ENCODE measurements at places on chromosomes 3 and 15.

DNA sequence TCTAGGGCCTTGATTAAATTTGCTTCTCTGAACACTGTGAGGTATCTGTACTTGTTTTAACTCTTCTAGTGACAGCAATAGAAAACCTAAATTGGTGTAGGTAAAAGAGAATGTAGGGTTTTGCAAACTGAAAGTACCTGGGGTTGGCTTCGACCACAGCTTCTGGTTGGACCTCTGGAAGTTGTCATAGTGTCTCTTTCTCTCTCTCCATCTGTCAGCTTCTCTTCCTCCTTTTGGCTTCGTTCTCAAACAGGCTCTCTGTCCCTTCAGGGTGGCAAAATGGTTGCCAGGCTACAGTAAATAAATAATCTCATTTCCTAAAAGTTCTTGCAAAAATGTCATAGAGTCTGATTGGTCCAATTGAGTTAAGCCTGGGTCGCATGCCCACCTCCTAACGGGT, 149.3 kb upstream of the CTDSPL start:
- DNase-seq = no peak

- no peak for DNase-seq
Observed at GRCh38 chr3:72376956-72377710, 471.1 kb downstream of the SHQ1 start.

DNA sequence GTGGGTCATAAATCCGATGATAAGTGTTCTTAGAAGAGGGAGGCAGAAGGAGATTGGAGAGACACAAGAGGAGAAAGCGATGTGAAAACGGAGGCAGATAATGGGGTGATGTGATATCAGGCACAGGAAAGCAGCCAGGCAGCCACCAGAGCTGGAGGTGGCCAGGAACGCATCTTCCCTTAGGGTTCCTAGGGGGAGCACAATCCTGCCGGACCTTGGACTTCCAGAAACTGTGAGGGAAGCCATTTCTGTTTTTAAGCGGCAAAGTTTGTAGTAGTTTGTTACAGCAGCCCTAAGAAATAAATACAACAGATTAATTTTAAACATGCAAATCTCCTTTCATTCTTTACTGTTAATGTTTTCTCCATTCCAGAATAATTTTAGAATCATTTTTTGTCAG, 259.9 kb upstream of the TMC3 start:
- no peak for DNase-seq

DNA sequence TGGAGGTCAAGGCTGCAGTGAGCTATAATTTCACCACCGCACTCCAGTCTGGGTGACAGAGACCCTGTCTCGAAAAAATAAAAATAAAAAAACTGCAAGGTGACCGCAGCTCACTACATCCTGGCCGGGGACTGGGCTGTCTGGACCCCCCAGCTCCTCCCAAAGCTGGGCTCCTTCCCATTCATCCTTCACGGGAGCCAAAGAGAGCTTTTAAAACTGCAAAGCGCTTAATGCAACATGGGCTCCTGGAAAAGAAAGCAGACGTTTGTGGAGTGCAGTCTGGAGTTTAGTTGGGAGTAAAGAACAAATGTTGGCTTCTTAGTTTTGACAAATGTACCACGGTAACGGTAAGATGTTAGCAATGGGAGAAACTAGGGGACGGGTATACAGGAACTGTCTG, 12.1 kb downstream of the PLXND1 start:
- no peak for DNase-seq

DNA sequence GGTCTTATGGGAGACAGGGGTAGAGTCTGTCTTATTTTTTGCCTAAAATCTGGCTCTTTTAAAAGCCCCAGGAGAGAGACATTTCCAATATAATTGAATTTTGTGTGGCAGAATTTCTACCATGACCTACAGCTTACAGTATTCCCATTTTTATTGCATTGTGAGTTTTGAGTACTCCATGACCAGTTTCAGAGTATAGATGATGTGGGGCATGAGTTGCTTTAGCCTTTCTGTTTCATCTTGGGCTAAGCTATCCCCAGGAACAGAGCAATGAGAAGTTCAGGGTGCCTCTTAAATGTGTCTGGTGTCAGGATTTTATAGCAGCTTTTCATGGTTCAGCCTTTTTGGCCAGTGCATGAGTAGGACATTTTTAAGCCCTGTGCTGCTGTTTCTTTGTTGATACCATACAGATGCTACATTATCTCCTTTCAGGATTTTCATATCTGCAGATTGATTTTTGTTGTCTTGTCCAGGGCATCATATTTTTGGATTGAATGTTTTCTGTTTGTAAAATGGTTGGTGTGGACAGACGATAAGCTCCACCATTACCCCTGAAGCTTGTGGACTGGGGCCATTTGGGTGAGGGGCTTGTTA, 3.5 kb downstream of the ABHD2 start:
- DNase-seq = no peak

DNA sequence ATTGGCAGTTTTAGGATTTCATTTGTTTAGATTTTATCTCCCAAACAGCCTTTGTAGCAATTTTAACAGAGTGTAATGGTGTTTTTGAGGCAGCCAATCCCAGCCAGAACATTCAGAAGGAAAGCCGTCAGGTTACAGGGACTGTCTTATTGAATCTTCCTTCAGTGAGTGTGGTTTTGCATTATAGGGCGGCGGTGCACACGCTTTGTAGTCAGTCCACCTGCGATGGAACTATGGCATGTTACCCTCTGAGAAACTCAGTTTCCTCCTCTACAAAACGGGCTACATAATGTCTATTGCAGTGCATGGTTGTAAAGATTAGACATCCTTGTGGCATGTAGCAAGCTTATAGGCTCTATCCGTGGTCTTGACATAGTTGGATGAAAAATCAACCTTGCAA, 1.0 kb downstream of the LRRC28 start:
- DNase-seq = no peak

DNA sequence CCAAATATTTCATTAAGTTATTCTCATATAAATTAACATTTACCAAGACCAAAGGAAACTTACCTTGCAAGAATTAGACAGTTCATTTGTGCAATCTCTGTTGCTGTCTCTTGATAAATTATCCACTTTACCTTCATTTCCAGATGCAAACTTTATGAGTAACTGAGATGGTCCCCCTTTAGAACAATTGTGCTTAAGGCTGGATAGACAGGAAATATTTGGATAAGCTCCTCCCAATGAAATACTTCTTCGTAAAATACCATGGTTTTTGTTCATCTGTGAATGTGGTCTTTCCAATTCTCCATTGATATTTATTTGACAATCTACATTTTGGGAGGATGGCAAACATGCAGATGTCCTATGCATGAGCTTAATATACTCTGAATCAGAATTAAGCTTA, 78.2 kb downstream of the NEDD4 start:
- DNase-seq = no peak

DNA sequence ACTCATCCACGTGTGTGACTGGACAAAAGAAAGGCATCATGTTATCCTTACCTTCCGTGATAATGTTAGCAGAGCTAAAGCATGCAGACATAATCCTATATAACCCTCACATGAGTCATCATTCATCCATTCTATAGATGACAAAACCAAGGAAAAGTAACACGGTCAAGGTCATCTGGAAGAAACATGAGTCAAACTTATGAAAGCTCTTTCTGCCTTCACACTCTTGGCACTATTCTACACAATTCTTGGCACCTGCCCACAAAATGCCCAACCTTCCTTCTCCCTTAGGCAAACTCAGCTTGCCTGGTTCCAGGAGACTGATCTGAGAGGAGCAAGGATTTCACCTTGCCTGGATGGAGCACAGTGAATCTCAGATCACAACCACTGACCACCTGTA, 66.9 kb downstream of the PRICKLE2 start:
- no peak for DNase-seq

GRCh38 chr3:186722457-186722856, 5.3 kb downstream of the KNG1 start:
- no peak for DNase-seq

DNA sequence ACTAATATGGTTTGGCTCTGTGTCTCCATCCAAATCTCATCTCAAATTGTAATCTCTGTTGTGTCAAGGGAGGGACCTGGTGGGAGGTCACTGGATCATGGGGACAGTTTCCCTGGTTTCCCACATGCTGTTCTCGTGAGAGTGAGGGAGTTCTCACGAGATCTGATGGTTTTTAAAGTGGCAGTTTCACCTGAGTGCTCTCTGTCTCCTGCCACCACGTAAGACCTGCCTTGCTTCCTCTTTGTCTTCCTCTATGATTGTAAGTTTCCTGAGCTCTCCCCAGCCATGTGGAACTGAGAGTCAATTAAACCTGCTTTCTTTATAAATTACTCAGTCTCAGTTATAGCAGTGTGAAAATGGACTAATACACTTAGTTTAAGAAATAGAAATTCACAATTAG, 228.9 kb downstream of the CD47 start:
- no peak for DNase-seq

DNA sequence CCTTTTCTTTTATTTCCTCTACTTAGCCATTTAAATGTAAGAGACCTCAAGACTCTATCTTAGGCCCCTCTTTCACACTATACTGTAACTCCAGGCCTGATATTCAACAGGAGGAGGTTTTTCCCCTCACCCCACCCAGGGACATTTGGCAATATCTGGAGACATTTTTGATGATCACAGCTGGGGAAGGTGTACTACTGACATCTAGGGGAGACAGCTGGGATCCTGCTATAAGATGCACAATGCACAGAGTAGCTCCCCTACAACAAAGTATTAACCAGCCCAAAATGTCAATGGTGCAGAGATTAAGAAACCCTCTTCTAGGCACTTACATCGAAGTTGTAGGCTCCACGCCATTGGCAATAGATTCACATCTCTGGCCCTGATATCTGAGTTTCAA, 517.5 kb upstream of the UBE2E2 start:
- DNase-seq = no peak

DNA sequence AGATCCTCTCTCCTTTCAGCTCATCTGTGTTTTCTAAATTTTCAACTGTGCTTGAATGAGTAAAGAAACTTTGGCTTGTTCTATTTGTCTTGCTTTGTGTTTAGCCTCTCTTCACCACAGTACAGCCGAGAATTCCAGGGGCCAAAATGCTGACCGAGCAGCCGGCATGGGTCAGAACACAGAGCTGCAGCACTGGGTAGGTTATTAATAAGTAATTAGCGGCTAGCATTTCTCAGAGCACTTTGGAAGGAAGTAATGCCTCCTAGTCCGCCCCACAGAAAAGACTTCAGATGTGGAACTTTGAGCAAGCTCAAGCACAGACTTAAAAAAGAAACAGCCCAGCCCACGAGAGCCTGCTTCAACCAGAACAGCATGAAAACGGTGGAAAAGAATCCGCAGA, 343.9 kb downstream of the ARRDC4 start:
- DNase-seq = no peak

GRCh38 chr3:71887256-71887655, 102.3 kb upstream of the PROK2 start:
- DNase-seq = no peak

DNA sequence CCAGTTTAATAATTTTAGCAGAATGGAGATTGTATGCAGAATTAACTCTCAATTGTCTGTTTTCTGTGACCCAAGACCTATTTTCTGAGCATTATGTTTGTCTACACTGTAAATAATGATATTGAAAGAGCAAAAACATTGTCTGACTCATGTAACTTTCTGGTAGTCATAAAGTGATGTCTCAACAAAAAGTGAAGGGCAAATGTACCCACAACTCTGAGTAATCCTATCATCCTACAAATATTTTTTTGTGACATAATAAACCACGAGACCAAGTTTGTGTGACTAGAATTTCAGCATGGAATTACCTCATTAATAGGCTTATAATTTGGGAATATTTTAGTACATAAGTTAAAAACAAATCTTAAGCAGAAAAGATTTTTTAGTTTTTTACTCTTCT, 15.4 kb upstream of the ABHD10 start:
- DNase-seq = no peak

DNA sequence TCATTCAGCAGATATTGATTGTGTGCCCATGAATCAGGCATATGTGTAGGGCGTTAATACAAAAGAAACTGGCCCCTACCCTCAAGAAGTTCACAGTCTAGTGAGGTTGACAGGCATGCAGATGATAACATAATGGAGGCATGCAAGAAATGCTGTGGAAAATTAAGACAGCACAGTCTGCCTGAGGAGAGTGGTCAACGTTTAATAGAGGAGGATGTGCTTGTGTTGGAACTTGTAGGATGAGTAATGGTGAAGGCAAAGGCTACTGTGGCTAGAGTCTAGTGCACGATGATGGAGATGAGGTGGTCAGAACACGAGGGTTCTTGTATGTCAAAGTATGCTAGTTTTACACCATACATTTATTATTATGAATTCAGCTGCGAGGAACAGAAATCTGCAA, 295.7 kb downstream of the SOX2 start:
- no peak for DNase-seq
